H1 (cell line): ENCODE measurements at places on chromosomes 1 and 21. TPM values are rescaled to one million over a fixed set of nuclear protein-coding genes. Genes with fewer than 3 reads are reported as not detected.

- no peak overlapping the region for H3K27ac ChIP-seq
- H3K36me3 ChIP-seq = peaks cover 9% of the 10 kb centered on the region
- no peak overlapping the region for H3K4me3 ChIP-seq
- no peaks in the 10 kb centered on the region for H3K4me1 ChIP-seq
- H3K27me3 ChIP-seq = no peaks in the 10 kb centered on the region
Measured at GRCh38 chr1:93573940-93574469, 107.6 kb downstream of the BCAR3 start.

Gene C1orf198
- total RNA-seq = 45.0 and 45.3 TPM in 2 replicates

- no peaks in the 10 kb centered on the region for H3K27me3 ChIP-seq
- no peak overlapping the region for H3K27ac ChIP-seq
- no peak overlapping the region for H3K4me3 ChIP-seq
- no peak for DNase-seq
- H3K4me1 ChIP-seq = peaks cover 5% of the 10 kb centered on the region
Measured at GRCh38 chr1:12279728-12280464, 50.1 kb downstream of the VPS13D start.

- H3K4me3 ChIP-seq = peak overlapping the region; percentile 11; the same call in 1 of the 2 replicates
- no peaks in the 10 kb centered on the region for H3K27me3 ChIP-seq
- H3K27ac ChIP-seq = peak overlapping the region; percentile 30; the same call in 1 of the 2 replicates
- no peak for DNase-seq
- no peaks in the 10 kb centered on the region for H3K4me1 ChIP-seq
Measured at GRCh38 chr1:43558346-43558841, 27.7 kb downstream of the PTPRF start.

Gene C1orf94
- 4.8 and 5.8 TPM in 2 replicates for total RNA-seq

Gene KPNA6
- 116 and 120 TPM in 2 replicates for total RNA-seq

DNA sequence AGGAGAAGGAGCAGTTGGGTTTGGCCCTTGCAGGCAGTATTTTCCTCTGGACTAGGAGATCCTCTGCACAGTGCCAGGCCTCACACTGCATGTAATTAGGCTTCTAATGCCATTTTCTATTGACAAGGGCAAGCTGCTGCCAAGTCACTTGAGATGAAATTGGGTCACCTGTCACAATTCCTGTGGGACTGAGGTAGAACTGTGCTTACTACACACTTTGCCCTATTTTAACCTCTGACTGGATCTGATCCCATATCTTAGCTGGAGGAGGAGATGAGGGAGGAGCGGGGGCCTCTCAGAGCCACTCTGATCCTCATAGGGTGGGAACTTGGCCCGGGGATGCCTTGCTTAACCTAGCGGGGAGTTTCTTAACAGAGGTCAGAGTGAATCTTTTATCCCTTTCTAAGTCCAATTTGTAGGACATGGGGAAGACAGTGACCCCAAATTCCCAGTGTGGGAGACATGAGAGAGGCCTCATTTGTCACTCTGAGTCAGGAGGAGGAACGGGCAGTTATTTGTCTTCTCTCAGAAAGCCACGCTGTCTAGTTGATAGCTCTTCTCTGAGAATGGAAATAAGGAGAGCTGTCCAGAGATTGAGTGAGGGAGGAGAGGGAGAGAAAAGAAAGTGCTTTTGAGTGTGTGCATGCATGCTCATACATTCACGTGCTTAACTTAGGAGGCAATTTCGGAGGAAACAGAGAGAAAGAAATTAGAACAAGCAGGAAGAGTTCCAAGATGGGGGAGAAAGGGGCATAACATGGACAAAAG lies 121.3 kb downstream of the CACNA1E start:
- H3K4me1 ChIP-seq = peaks cover 3% of the 10 kb centered on the region
- no peaks in the 10 kb centered on the region for H3K36me3 ChIP-seq
- no peaks in the 10 kb centered on the region for H3K27me3 ChIP-seq

Gene RNF186
- not detected in 2 replicates for total RNA-seq

Gene LYPD8
- not detected in 2 replicates for total RNA-seq

GRCh38 chr1:50974618-50974935 lies 4.5 kb downstream of the CDKN2C start:
- no peak overlapping the region for H3K27ac ChIP-seq
- no peaks in the 10 kb centered on the region; the same call in 1 of the 2 replicates for H3K36me3 ChIP-seq
- peaks cover 10% of the 10 kb centered on the region for H3K4me1 ChIP-seq
- no peak overlapping the region for H3K4me3 ChIP-seq
- H3K27me3 ChIP-seq = peaks cover 98% of the 10 kb centered on the region
- no peak for DNase-seq

GRCh38 chr1:15739745-15740144 lies 2.6 kb upstream of the TMEM82 start:
- H3K36me3 ChIP-seq = no peaks in the 10 kb centered on the region; the same call in 1 of the 2 replicates
- H3K4me3 ChIP-seq = no peak overlapping the region
- no peak for DNase-seq
- no peaks in the 10 kb centered on the region for H3K27me3 ChIP-seq
- no peak overlapping the region for H3K27ac ChIP-seq

GRCh38 chr1:238674316-238674715 lies 712.1 kb upstream of the CHRM3 start:
- H3K36me3 ChIP-seq = no peaks in the 10 kb centered on the region
- DNase-seq = no peak
- H3K4me3 ChIP-seq = no peak overlapping the region
- H3K27me3 ChIP-seq = no peaks in the 10 kb centered on the region

Gene CACNA1S
- total RNA-seq = not detected in 2 replicates

Gene FNDC5
- 0.94 and 2.0 TPM in 2 replicates for total RNA-seq

DNA sequence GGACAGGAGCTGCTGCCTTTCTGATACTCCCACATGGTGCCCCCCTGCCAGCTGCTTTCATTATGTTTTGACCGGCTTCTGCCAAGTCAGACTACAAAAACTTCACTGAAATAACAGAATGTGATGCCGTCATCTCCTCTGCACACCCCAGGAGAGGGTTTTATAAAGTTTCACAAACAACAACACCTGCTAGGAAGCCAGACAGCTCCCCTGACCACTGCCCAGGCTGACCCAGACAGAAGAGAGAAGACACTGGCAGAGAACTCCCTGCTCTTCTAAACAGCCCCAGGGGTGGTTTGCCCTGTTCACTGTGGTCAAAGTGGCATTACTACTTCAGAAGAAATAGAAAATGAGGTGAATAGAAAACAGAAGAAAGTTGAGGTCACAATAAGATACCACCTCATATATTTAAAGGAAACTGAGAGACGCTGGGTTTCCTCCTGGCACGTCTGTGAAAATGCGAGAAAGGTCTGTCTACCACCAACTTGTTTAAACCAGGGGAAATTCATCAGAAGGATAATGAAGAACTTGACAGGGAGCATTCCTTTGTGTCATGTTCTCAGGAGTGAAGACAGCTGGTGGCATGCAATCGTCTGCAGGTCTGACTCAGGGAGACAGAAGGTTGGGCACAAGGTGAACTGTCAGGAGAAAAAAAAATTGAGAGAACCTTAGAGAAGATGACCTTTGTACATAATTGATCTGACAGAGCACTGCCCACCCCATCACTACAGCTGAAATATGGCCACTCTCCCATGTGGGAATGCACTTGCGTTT lies 119.0 kb upstream of the NFIA start:
- H3K4me1 ChIP-seq = no peaks in the 10 kb centered on the region
- no peak for DNase-seq
- H3K4me3 ChIP-seq = no peak overlapping the region
- no peaks in the 10 kb centered on the region for H3K27me3 ChIP-seq
- H3K27ac ChIP-seq = no peak overlapping the region
- no peaks in the 10 kb centered on the region for H3K36me3 ChIP-seq

Gene BRINP3
- total RNA-seq = 0.36 TPM in 1 of 2 replicates, not detected in the other

Gene C1QTNF12
- 3.7 and 4.9 TPM in 2 replicates for total RNA-seq

DNA sequence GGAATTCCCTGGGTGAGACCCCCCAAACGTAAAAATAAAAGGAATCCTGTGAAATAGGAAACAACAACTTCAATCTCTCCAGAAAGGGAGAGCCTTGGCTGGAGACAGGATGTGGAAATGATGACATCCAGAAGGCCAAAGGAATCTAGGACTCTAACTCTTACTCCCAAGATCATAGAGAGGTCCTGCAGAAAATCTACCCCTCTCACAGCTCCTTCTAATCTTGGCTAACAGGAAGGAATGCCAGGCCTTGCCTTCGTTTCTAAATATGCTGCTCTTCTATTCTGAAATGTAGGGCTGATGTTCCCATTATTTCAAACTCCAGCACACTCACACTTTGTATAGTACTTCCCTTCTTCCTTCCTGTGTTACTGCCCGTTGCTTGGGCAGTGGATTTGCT lies 40.7 kb downstream of the ARHGEF11 start:
- H3K27ac ChIP-seq = no peak overlapping the region
- no peaks in the 10 kb centered on the region for H3K27me3 ChIP-seq
- no peaks in the 10 kb centered on the region for H3K36me3 ChIP-seq
- peak; percentile 39 for DNase-seq

DNA sequence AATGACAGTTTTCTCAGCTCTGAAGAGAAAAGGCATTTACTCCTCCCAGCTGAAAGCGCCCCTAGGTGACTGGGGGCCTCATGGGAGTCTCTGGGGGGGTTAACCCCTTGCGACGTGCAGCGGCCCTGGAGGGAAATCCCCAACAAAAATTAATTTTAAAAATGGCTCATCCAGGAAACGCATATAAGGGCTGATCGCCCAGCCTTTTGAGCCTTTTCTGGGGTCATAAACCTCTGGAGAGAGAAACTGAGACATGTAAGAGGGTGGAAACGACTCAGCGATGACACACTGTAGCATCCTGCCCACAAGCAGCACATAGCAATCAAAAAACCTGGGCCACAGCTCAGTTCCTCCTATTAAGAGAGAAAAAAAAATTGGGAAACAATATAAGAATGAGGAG lies 20.4 kb upstream of the HPDL start:
- peaks cover 24% of the 10 kb centered on the region for H3K4me1 ChIP-seq
- 0 out of 2 replicates have a peak overlapping the region, but pooled peaks have one; percentile 0 for H3K27ac ChIP-seq
- no peaks in the 10 kb centered on the region for H3K36me3 ChIP-seq
- no peaks in the 10 kb centered on the region for H3K27me3 ChIP-seq
- H3K4me3 ChIP-seq = no peak overlapping the region
- no peak for DNase-seq

DNA sequence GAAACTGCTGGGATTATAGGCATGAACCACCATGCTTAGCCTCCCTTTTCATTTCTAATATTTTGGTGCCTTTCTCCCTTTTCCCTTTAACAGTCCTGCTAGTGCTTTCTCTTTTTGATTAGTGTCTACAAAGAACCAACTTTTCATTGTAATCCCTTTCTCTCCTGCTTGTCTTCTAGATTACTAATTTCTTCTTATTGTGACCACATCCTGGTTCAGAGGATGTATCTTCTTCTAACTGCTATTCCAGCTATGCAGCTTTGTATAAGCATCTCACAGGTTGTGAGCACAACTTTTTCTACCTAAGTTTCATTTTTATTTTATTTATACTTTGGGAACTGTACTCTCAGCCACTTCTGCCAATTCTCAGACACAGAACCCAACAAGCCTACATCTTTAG lies 14.7 kb downstream of the ZNF648 start:
- no peak overlapping the region for H3K27ac ChIP-seq
- DNase-seq = no peak
- no peaks in the 10 kb centered on the region for H3K27me3 ChIP-seq
- no peaks in the 10 kb centered on the region for H3K36me3 ChIP-seq

DNA sequence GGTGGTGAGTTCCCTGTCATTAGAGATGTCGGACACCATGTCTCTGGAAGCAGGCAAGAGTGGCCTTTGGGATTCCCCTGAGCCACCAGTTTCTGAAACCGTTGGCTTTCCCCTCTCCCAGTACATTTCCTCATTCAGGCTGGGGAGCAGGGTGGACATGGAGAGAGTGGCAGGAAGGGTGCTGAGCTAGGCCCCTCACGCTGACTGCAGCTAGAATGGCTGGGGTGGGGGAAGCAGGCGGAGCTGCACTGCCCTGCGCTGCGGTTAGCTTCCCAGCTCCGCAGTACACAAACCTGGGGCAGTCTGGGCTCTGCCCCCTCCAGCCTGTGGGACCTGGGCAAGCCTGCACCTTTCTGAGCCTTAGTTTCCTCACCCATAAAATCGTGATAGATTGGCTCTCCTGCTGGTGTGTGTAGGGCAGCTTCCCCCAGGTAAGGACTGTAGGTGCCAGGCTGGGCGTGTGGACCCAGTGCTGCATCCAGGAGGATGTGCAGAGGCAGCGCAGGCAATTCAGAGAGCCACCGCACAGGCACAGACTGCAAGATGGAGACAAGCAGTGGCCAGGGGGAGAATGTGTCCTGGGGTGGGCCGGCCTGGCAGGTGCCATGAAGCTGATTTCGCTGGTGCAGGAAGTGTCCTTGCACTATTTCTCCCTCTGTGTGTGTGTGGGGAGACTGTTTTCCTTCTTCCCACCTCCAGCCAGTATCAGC lies 3.0 kb downstream of the PLA2G2F start:
- DNase-seq = no peak
- no peak overlapping the region for H3K4me3 ChIP-seq
- no peaks in the 10 kb centered on the region for H3K36me3 ChIP-seq
- H3K27me3 ChIP-seq = no peaks in the 10 kb centered on the region
- no peak overlapping the region for H3K27ac ChIP-seq

- H3K27ac ChIP-seq = no peak overlapping the region
- no peak overlapping the region for H3K4me3 ChIP-seq
- H3K4me1 ChIP-seq = peaks cover 3% of the 10 kb centered on the region; the same call in 1 of the 2 replicates
- no peaks in the 10 kb centered on the region for H3K36me3 ChIP-seq
- no peaks in the 10 kb centered on the region for H3K27me3 ChIP-seq
Measured at GRCh38 chr21:34100790-34101189, 27.4 kb downstream of the MRPS6 start.

GRCh38 chr1:248696261-248696660 lies 6.3 kb downstream of the OR14I1 start:
- H3K27me3 ChIP-seq = no peaks in the 10 kb centered on the region
- DNase-seq = no peak
- H3K27ac ChIP-seq = no peak overlapping the region
- no peaks in the 10 kb centered on the region for H3K4me1 ChIP-seq
- H3K36me3 ChIP-seq = no peaks in the 10 kb centered on the region
- no peak overlapping the region for H3K4me3 ChIP-seq

Gene TARS2
- 32.7 and 39.1 TPM in 2 replicates for total RNA-seq

DNA sequence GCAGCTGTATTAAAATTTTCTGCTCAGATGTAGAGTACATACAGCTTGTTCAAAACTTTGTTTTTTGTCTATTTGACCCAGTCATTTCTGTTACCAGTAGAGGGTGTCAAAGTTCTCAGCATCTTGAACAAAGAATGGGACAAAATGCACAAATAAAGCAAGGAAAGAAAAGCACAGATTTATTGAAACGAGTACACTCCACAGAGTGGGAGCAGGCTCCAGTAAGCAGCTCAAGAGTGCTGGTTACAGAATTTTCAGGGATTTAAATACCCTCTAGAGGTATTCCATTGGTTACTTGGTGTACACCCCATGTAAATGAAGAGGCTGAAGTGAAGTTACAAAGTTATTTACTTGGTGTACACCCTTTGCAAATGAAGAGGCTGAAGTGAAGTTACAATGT lies 8.9 kb upstream of the PRMT6 start:
- no peaks in the 10 kb centered on the region for H3K4me1 ChIP-seq
- no peak overlapping the region for H3K4me3 ChIP-seq
- no peaks in the 10 kb centered on the region for H3K27me3 ChIP-seq
- no peaks in the 10 kb centered on the region for H3K36me3 ChIP-seq
- no peak for DNase-seq

GRCh38 chr1:33060579-33061083 lies 20.3 kb upstream of the AZIN2 start:
- DNase-seq = no peak
- H3K36me3 ChIP-seq = no peaks in the 10 kb centered on the region

Gene LRRC38
- total RNA-seq = 0.38 and 0.63 TPM in 2 replicates
